Fibroblast of pulmonary artery (primary cell): ENCODE measurements at places on chromosomes 3 and 15.

DNA sequence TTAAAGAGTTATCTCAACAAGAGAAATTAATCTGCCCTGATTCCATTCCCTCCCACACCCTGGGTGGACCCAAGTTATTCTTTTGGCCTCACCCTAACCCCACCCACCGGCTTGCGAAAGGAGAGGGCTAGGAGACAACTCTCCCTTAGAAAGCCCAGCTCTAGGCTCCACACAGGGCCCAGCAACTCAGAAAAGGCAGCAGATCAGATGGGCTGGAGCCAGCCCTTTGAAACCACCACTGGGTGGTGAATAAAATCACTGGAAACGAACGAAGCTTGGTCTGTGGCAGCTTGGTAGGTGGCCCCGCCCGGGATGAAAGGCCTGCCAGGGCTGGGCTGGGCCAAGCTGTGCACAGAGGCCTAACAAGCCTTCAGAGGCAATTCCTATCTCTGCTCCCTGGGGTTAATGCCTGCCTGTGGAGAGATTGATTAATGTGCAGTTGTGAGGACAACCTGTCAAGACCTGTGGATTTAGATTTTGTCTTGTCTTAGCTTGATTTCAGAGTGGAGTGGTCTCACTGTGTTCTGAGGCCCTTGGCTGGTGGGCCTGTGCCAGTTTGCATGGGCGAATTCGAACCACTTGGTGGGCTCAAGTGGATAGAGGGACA lies 38.8 kb downstream of the BHLHE40 start:
- peak; percentile 43 for DNase-seq

- no peak for DNase-seq
Measured at GRCh38 chr15:57228395-57228794, 147.9 kb upstream of the CGNL1 start.

DNA sequence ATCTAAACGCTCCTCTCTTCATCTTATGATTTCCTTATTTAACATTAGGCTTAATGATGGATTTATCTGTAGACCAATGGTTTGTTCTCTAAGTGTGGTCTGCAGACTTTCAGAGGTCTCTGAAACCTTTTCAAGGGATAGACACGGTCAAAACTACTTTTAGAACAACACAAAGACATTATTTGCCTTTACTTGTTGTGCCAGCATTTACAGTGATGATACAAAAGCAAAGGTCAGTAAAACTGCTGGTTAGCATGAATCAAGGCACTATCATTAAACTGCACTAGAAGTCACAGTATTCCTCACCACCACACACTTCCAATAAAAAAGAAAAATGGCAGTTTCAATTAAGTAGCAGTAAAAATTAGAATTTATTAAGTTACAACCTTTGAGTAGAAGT lies 24.4 kb upstream of the IGDCC4 start:
- DNase-seq, result no peak

- no peak for DNase-seq
Measured at GRCh38 chr3:58766587-58767282, 100.2 kb upstream of the FAM3D start.

DNA sequence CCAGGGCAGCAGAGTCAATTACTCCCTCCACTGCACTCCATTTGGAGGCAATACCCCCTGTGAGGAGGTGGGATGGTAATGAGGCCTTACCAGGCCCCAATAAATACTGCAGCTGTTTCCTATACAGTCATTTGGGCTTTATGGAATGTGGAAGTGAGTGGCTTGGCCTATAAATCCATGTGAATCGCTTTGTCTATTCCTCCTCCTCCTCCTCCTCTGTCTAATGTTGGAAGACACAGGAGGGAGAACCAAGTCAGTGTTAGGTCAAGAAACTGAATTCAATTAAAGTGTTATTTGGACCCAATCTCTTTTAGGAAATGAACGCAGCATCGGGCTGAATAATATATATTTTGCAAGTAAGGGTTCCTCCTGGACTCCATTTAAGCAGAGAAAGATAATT lies 17.3 kb upstream of the SRGAP3 start:
- DNase-seq, result no peak

DNA sequence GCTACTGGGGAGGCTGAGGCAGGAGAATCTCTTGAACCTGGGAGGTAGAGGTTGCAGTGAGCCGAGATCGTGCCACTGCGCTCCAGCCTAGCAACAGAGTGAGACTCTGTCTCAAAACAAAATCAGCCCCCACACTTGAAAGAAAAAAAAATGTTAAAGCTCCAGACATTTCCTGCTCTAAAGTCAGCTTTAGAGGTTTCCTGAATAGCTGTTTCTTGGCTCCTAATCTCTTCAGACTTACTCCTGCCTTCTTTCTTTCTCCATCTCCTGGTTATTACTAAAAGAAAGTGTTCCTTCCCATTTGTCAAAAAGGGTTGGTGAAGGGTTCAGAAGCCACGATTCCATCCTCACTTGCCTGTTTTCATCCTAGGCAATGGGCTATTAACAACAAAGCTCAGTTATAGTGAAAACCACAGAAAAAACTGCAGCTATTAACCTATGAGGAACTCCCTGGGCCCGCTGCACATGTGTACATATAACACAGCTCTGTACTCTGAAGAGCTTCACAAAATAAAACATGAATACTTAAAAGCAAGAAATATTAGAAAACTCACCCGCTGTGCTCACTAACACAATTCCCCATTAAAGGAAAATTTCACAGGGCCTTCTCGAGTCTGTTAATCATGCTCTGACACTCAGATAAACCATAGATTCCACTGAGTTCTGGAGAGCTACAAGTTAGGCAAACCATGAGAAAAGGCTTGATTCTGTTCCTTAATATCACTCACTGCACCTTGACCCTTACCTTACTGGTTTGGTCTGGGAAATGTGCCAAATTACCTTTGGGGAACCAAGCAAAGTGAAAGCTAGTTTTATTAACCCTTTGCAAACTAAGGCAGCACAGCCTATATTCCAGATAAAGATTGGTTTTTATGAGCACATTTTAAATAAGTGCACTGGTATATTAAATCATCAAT lies 89.9 kb upstream of the TSPAN3 start:
- DNase-seq, result peak; percentile 27

- DNase-seq, result peak; percentile 36
Measured at GRCh38 chr3:155948476-155948875, 78.0 kb downstream of the GMPS start.

- no peak for DNase-seq
Measured at GRCh38 chr15:68631601-68632051, 52.8 kb downstream of the CORO2B start.

DNA sequence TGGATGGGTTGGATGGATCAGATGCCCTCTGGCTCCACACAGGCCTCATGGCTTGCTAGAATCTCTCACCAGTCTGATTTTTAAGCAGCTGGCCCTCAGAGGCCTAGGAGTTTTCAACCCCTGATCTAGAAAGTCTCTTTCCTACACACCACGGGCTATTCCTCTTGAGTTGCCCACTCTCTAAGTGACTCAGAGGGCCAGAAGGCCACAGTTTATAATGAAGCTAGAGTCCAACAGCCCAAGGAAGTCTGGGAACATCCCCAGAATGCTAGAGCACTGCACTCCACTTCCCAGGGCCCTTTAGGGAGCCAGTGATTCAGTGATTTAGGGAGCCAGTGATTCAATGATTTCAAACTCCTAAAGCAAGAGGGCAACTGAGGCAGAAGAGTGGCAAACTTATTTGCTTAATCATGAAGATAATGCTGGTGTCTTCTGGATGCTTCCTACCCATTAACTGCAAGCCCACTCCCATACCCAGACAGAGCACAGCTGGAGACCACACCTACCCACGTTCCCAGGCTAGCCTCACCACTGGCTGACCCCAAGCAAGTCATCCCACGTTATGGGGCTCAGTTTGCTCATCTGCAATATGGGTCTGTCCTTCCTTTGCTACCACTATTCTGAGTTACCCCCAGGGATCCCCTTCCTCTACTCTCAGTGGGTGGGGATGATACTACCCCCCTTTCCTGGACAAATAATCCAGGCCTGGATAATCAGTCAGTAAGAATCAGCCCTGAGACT lies 36.7 kb downstream of the ABTB1 start:
- DNase-seq, result no peak

- no peak for DNase-seq
Measured at GRCh38 chr3:187150599-187150998, 11.3 kb upstream of the RPL39L start.

- peak; percentile 39 for DNase-seq
Measured at GRCh38 chr15:43241100-43241499, 20.3 kb upstream of the EPB42 start.

- DNase-seq, result no peak
Measured at GRCh38 chr3:135771760-135772159, 193.8 kb upstream of the PPP2R3A start.

DNA sequence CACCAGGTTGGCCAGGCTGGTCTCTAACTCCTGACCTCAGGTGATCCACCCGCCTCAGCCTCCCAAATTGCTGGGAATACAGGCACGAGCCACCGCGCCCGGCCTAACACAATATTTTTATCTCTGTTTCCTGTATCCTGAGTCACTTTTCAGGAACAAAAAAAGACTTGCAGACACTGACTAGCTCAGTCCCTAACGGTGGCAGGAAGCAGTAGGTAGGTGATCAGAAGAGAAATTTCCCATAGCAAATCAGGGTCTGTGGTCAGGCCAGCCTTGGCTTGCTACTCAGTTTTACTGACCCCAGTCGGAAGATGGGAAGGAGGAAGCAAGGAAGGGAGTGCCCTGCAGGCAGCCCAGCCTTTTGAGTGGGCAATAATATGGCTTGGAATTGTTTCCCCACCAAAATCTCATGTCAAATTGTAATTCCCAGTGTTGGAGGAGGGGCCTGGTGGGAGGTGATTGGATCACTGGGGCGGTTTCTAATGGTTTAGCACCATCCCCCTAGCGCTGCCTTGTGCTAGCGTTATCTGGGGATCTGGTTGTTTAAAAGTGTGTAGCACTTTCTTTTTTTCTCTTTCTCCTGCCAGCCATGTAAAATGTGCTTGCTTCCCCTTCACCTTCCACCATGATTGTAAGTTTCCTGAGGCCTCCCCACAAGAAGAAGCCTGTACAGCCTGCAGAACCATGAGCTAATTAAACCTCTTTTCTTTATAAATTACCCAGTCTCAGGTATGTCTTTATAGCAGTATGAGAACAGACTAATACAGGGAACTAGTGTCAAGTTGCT lies 19.5 kb upstream of the CDCP1 start:
- no peak for DNase-seq

DNA sequence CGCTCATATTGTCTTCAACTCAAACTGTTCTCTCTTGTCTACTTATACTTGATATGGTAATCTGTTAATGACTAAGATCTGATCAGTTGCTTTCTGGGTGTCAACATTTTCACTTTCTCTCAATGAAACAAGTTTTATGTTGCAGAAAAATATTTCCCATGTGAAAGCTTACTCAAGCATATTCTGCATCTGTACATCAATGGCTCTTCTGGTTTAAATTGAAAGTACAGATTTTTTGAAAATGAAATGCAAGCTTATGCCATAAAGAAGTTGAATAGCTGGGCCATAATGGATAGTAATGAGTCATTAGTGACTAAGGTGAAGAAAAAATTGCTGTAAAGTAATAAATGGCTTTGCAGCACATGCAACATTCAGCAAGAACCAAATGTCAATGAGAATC lies 140.7 kb downstream of the BCHE start:
- no peak for DNase-seq

GRCh38 chr15:81747482-81747881 lies 298.3 kb downstream of the MEX3B start:
- DNase-seq, result no peak
